ENCODE measurements at places on chromosomes 2 and 18.

- DNase-seq: no peak
These were observed 381.0 kb upstream of the CNTNAP5 start for GRCh38 chr2:123644053-123644452.

GRCh38 chr2:229268626-229269025 lies 2.5 kb downstream of the PID1 start:
- DNase-seq: no peak

DNA sequence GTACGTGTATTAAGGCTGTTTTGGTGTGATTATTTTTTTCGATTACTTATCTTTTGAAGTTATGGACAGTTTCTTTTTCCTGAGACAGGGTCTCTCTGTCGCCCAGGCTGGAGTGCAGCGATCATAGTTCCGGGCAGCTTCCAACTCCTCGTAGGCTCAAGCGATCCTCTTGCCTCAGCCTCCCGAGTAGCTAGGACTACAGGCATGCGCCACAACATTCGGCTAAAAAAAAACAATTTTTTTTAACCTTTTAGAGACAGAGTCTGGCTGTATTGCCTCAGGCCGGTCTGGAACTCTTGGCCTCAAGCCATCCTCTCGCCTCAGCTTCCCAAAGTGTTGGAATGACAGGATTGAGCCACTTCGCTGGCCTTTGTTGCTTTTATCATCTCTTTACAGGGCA lies 945 bp downstream of the HAT1 start:
- peak; percentile 15 for DNase-seq

- no peak for DNase-seq
These were observed 53.9 kb downstream of the DYNC1I2 start for GRCh38 chr2:171741189-171741588.

DNA sequence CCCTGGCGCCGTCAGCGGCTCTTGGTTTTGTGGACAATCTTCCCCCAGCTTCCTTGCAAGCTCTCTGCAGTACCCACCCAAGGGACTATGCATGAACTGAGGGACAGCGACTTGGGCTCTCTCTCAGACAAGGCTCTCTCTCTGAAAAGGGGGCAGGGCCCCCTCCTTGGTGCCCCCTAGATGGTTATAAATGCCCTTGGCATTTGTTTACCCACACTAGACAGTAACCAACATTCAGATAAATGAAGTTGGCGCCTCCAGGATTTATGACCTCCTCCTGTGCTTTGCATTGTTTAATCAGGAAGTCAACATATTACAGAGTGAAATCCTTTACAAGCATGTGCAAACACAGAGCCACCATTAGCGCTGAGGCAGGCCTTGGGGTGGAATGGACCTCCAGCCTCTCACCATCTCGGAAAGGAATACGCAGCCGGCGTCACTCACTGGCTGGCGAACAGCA lies 547.4 kb upstream of the ID2 start:
- no peak for DNase-seq

- no peak for DNase-seq
These were observed 45.0 kb upstream of the ALPP start for GRCh38 chr2:232333361-232334135.
